ENCODE measurements at places on chromosomes 16 and 17.

DNA sequence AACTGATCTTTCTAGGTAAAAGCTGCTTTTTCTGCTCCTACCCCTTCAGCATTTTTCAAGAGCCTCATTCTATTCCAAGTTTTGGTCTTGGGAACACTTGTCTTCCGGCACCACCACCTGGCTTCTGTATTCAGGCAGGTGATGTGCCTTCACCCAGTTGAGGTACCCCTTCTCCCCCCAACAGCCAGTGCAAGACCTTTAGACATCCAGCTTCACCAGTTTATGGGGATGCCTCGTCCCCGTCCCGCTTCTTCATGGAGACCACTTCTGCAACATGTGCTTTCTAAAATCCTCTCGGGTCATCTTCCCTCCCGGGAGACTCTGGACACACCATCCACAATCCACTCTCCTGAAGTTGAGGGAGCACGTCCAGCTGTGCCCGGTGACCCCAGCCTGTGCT, 69.9 kb downstream of the SRCIN1 start:
- no peak for DNase-seq

DNA sequence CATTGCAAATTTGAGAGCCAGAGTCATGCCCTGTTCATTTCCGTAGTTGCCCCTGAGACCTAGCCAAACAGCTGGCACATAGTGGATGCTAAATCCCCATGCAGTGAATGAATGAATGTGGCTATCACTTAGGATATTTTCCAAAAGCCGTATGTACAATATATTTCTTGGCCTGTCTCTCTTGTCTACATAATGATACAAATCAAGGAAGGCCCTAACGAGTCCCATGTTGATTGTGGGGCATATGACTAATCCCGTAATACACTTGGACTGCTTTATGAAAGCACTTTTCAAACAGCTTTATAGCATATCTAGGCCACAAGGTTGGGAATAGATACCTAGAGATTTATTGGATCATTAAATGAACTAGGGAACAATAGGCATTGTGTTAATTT, 478.0 kb downstream of the SLC39A11 start:
- no peak for DNase-seq

DNA sequence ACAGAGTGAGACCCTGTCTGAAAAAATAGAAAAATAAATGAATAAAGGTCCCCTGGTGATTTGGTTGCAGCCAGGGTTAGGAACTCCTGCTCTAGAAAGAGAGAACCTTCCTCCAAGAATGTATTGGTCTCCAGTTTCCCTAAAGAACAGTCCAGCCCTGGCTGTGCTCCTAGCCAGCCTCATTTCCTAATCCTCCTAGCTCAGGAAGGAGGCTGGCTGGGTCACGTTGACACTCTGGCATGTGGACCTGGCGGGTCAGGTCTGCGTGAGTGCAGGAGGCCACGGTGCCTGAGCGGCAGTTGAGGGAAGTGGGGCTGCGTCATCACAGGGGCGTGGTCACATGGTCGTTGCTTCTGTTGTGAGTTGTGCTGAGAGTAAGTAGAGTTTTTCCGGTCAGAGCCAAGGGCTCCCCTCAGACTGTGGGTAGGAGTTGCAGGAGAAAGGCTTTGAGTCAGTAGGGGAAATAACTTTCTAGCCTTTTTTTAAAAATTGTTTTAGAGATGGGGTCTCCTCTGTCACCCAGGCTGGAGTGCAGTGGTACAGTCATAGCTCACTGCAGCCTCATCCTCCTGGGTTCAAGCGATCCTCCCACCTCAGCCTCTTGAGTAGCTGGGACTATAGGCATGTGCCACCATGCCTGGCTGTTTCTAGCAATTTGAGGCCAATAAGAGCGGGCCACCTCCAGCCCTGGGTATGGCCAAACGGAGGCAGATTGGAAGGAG, 194.0 kb upstream of the CIBAR2 start:
- peak; percentile 28 for DNase-seq

DNA sequence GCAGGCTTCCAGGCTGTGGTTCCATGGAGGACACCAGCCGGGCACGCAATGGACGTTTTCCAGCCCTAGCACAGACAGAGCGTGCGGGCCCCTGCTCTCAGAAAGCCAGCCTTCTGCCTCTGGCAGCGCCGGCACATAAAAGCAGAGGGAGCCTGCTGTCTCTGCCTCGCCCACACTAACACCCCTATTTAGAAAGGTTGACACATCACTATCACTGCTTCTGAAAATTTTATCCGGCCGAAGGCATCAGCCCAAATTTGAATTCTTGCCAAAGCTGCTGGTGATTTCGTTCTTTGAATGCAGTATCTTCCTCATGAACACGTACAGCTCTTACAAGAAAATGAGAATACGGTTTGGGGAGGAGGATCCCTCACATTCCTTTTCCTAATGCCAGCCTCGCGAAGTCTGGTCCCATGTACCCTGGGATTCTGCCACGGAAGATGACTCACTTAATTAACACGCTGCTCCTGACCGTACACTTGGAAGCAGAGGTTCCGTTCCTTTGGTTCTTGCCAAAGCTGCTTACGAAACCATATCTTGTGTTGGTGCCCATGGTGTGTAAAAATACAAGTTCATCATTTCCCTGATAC, 1.3 kb upstream of the RAB11FIP3 start:
- DNase-seq: no peak

GRCh38 chr17:19448341-19449268, 37.6 kb downstream of the RNF112 start:
- DNase-seq: no peak

DNA sequence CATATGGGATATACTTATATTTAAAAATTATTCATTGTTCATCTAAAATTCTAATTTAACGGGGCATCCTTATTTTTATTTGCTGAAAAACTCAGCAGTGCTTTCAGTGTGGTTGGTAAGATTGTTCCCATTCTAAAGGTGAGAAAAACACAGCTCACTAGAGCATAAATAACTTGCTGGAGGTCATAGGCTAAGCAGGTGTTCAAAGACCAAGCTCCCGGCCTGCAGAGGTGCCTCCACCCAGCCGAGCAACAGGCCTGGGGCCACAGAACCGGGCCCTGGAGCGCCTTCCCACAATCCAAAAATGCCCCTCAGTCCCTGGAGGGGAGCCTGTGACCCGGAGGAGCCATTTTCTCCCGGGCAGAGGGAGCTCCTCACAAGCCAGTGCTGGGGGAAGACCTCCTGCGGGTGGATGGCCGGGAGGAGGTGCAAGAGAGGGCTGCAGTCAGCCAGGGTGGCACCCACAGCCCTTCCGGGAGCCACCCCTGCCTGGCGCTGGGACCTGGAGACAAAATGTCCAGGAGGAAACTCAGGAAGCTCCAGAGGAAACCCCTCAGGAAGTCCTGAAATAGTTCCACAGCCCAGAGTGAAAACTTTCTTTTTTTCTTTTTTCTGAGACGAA, 14.7 kb downstream of the ABR start:
- DNase-seq: no peak

- no peak for DNase-seq
Measured at GRCh38 chr16:81936209-81937000, 74.9 kb downstream of the SDR42E1 start.

GRCh38 chr17:74975943-74976342, 3.4 kb upstream of the HID1 start:
- DNase-seq: no peak

GRCh38 chr17:2683912-2684311, 27.7 kb downstream of the CLUH start:
- no peak for DNase-seq

DNA sequence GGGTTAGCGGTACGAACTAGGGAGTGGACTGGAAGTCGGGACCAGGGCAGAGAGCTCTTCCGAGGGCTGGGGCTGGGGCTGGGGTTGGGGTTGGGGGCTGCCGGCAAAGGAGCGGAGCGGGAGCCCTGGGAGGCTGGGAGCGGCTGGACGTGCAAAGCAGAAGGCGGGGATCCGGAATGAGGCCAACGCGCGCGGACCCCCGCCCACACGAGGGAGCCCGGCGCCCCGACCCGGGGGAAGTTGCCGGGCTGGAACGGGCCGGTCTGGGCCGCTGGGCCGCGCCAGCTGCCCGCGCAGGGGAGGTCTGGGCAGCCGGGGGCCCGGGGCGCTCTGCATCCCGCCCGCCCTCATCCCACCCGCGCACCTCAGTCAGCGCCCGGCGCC, 323 bp downstream of the ST3GAL2 start:
- no peak for DNase-seq

DNA sequence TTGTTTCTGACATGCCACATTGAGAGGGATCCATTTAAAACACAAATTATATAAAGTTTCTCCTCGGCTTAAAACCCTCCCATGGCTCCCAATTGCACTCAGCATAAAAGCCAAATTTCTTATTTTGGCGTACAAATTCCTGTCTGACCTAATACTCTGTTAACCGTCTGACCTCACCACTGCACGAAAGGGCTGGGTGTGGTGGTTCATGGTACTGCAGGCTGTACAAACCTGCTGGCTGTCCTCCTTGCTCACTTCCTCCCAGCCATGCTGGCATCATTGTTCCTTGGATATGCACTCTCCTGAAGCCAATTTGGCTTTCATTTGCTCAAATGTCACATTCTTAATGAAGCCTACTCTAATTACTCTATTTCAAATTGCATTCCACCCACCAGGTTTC, 301.6 kb upstream of the C16orf82 start:
- no peak for DNase-seq

- DNase-seq: no peak
Measured at GRCh38 chr16:1741553-1742165, 29.7 kb downstream of the NME3 start.

Data from stimulated activated CD4-positive, alpha-beta T cell treated with anti-CD3 and anti-CD28 coated beads, Interleukin-15, amount 100 ng/mL, for 1 hour (primary cell).